Karpas-422 (cell line): ENCODE measurements at places on chromosomes 2 and 18.

- DNase-seq: no peak
Measured at GRCh38 chr2:15691586-15692310, 100.1 kb downstream of the DDX1 start.

DNA sequence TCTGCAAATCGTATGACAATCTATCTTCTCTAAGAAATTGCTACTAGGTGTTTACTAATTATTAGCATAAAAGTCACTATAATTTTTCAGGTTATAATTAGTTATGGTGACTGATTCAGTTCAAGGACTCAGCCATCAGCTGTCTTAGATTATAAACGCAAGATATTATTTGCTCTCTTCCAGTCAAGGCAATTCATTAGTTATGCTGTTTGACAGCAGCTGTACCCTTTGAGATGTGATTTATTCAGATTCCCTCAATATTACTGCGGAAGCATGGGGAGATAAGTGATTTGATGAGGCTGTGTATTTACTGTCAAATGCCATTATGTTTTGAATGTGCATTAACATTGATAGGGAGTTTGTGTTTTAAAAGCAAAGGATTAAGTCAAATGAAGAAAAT is 558.9 kb upstream of the FSIP2 start:
- DNase-seq: no peak

DNA sequence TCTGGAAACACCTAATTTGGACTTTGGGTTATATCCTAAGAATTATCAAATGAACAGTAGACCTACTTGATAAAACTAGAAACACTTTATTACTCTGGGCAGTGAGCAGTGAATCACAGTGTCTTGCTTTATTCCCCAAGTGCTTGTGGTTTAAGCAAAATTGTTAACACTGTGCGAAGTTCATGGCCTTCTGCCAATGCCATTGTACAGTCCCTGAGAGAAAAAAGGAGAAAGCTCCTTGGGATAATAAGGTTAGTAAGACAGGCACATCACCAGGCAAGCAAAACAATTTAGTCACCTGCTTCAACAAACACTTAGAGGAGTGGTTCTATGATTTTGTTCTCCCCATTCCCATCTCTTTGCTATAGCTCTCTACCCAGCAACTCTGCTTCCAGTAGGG is 39.8 kb downstream of the ADCYAP1 start:
- no peak for DNase-seq

DNA sequence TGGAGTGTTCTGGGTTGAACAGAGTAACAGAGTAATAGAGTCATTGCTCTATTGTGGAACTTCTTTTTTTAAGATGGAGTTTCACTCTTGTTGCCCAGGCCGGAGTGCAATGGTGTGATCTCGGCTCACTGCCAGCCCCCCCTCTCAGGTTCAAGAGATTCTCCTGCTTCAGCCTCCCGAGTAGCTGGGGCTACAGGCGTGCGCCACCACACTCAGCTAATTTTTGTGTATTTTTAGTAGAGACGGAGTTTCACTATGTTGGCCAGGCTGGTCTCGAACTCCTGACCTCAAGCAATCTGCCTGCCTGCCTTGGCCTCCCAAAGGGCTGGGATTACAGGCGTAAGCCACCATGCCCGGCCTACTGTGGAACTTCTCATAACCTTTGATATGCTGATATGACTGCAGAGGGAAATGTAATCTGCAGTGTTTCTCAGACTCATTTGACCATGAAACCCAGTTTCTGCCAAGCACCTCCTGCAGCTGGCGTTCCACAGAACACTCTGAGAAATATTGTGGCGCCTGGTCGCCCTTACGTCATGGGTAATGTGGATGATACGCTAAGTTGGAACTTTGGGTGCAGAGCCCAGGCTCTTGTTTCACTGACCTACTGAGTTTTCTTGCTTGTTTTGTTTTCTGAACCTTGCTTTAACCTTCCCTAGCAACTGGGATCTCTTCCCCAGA is 213.8 kb downstream of the BCL2 start:
- no peak for DNase-seq

- DNase-seq: no peak
Measured at GRCh38 chr2:160513120-160513519, 19.5 kb upstream of the RBMS1 start.

GRCh38 chr2:102061286-102061699 is 69.5 kb downstream of the IL1R2 start:
- no peak for DNase-seq

DNA sequence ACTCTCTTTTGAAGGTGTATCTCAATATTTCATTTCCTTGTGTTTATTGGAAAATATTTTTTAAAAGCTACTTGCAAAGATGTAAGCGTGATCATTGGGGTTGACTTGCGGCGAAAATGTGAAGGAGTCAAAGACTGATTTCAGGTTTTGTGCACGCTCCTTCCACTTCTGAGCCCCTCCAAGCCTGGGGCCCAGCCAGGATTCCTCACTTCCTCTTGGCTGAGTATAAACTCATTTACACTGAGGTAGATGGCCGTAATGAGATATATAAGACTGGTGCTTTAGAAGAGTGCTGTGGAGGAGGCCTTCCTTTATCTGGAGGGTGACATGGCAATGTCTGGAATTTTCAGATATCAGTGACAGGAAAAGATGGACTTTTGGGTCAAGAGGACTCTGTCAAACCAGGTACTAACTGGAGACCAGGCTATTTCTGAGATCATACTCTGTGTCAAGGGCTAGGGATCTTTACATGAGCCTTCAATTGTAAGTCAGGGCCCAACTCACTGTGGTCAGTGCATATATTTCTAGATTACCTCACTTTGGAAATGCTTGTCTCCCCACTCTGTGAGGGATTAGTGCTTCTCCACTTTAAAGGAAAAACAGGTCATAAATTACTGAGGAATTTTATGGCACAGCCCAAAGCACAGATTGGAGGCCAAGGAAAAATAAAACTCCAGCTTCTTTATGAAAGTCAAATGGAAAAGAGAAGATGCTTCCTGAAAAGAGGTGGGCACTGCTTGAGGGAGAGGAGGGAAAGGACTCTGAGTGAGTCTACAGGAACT is 22.8 kb downstream of the PRKCE start:
- DNase-seq: no peak

DNA sequence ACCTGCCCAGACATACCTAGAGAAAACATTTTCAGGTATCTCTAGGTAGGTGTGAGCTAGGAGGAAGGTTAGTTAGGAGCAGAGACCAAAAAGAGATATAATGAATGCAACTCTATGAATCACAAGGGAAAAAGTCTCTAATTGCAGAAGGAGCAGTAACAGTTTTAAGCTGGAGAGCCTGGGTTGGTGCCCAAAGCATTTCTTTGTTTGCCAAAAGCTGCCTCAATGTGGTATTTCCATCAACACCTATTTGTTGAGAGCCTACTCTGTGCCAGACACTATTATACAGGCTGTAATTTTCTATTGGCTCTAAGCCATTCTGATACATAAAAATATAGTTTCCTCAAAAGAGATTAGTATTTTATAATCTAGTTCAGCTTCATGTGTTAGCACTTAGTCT is 141.6 kb downstream of the UBE2E3 start:
- no peak for DNase-seq

GRCh38 chr2:237723602-237724001 is 75.0 kb upstream of the RBM44 start:
- no peak for DNase-seq

- DNase-seq: no peak
Measured at GRCh38 chr18:33826151-33826550, 248.1 kb downstream of the ASXL3 start.

DNA sequence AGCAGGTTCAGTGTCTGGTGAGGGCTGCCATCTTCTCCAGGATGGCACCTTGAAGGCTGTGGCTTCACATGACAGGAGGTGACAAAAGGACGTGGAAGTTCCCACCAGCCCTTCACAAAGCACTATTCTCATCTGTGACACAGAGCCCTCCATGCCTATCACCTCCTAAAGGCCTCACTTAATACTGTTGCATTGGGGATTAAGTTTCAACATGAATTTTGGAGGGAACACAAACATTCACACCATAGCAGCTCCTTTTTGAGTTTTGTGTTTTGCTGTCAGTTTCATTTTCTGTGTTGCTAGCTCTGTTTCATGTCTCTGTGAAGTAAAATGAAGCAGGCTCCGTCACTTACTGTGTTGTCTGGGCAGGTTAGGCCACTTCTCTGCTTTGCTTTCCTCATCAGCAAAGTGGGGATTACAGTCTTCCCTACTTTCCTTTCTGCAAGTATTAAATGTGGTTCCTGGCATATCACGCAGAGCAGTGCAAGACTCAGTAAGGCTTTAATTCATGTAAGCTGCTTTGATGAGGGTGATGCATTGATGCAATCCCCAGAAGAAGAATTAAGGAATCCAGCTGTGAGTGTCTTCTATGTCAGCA is 31.6 kb downstream of the LIMS1 start:
- DNase-seq: no peak

GRCh38 chr2:200040831-200041230 is 85.4 kb downstream of the MAIP1 start:
- no peak for DNase-seq

DNA sequence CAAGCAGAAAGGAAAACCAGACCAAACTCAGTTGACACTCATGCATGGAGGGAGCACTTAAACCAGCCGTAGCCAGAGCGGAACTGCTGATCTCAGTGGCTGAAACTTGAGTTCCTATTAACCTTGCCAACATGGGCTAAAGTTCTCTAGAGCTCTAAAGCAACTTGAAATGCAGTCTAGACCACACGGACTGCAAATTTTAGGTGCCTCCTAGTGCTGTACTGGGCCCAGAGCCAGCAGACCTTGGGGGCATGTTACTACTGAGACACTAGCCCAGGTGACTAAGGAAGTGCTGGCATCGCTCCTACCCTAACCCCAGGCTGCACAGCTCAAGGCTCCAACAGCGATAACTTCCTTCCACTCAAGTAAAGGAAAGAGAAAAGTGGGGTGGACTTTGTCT is 236.5 kb downstream of the AKAIN1 start:
- DNase-seq: no peak

GRCh38 chr2:101040072-101040471 is 38.0 kb downstream of the RPL31 start:
- DNase-seq: no peak

DNA sequence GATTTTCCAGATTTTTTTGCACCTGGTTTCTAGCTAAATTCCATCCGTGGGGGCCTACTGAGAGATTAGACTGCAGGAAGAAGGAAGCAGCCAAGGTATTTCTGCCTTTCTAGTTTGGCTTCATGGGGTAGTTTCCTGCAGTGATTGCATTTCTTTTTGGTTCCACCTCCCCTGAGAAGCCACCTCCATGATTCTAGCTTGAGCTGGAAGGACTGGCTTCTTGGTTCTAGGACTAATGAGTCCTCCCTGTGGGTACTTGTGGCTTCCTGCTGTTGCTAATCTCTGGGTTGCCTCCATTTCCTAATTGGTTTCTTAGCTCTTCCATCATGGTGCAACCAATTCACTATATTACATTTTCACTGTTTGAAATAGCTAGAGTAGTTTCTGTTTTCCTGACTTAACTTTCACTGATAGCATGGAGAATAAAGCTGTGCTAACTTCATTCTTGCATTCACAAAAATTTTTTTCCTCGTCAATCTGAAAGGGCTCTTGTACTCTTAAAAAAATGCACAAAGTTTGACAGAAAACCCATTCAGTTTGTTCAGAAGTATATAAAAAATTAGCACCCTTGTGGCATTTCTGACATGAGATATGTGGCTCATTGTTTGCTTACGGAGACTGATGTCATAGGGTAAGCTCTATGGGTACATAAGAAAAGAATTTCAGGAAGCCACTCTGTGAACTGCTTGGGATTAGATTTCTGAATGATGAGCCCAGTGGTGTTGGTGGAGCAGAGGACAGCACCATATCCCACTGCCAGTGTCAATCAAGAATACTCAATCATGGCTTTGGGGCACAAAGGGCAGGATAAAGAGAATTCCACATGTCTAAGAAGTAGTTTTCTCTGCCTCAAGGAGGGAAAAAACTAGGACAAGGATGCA is 242.8 kb upstream of the RBMS1 start:
- no peak for DNase-seq

GRCh38 chr2:2887772-2888387 is 489.7 kb downstream of the EIPR1 start:
- no peak for DNase-seq

- no peak for DNase-seq
Measured at GRCh38 chr18:13482618-13482945, 243.8 kb downstream of the FAM210A start.

DNA sequence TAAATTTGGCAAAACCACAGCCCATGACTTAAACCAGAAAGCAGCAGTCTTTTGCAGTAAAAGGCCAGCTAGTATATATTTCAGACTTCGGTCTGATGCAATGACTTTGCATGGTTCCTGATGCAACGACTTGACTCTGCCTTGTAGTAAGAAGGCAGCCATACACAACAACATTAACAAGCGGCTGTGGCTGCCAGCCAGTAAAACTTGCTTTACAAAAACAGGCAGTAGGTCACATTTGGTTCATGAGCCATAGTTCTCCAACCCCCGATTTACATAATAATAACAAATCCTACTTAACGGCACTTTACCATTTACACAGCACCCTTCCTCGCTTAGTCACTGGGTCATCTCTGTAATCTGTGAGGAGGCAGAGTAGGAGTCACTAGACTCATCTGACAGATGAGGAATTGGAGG is 410.3 kb downstream of the LRATD1 start:
- DNase-seq: no peak

- DNase-seq: peak; percentile 72
Measured at GRCh38 chr2:47309952-47310800, 92.8 kb upstream of the MSH2 start.

DNA sequence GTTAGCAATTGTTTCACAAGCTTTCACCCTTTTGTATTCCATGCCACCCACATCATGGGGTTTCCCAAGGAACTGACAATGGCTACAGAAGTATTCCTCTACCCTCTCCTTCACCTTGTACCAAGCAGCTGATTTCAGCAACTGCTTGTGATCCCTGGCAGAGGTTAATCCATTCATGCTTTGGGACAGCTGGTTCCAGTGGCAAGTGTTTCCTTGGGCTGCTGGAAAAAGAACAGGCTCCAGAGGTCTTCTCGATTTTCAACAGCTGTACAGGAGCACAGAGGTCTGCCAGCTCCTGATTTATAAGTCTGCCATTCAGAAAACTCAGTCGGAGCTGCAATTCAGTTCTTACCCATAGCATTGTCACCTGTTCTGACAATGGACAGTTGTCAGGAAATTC is 239.2 kb upstream of the CWC22 start:
- no peak for DNase-seq

DNA sequence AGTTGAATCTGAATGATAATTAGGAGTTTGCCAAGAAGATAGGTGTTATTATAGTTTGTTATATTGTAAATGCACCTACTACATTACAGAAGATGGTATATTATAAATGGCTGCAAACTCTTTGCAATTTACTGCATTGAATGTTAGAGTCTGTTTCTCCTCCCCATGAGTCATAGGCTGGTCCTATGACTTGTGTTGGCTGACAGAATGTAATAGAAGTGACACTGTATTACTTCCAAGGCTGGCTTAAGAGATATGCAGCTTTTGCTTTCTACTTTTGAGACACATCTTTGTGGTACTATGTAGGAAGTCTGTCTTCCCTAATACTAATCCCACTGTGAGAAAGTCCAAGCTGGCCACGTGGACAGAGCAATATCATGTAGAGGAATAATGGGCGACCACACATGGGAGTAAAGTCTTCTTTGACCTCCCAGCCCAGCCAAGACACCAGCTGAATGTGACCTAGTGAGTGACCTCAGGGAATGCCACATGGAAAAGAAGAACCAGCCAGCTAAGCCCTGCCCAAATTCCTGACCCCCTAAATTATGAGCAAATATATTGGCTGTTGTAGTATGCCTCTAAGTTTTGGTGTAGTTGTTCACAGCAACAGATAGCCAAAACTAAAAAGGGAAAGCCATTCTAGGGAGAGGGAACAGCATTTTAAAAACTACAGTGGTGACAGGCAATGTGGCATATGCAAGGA is 6.8 kb upstream of the DDX1 start:
- no peak for DNase-seq
